A673 (cell line): ENCODE measurements at places on chromosomes 5 and 9. TPM values are rescaled to one million over a fixed set of nuclear protein-coding genes. Genes with fewer than 3 reads are reported as not detected.

GRCh38 chr5:142641711-142642110, 44.2 kb downstream of the FGF1 start:
- no peak overlapping the region for H3K4me3 ChIP-seq
- H3K27me3 ChIP-seq = no peaks in the 10 kb centered on the region
- DNase-seq = no peak
- peaks cover 36% of the 10 kb centered on the region for H3K4me1 ChIP-seq
- no peak overlapping the region for H3K27ac ChIP-seq
- no peaks in the 10 kb centered on the region for H3K36me3 ChIP-seq

GRCh38 chr9:70427161-70427945, 12.9 kb upstream of the KLF9 start:
- DNase-seq = no peak
- H3K4me1 ChIP-seq = no peaks in the 10 kb centered on the region
- H3K27ac ChIP-seq = no peak overlapping the region
- H3K4me3 ChIP-seq = no peak overlapping the region
- no peaks in the 10 kb centered on the region for H3K36me3 ChIP-seq

DNA sequence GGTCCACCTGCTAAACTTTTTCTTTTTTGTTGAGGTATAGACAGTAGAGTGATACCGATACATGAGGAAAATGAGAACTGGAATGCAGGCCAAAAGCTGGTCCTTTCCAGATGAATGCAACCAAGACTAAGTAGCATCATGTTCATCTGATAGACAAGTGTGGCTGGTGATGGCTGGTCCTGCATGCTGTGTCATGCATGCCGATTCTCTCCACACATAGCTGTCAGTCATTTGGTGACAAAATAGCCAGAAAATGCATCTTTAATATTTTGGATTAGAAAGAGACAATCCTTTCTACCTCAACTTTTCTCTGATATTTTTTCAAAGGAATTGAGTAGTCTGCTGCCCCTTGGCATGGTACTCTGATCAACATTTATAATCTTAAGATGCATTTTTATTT, 49.9 kb downstream of the ZSWIM6 start:
- H3K27me3 ChIP-seq = no peaks in the 10 kb centered on the region
- H3K27ac ChIP-seq = no peak overlapping the region
- no peak overlapping the region for H3K4me3 ChIP-seq

- DNase-seq = no peak
- no peaks in the 10 kb centered on the region for H3K36me3 ChIP-seq
- H3K27me3 ChIP-seq = no peaks in the 10 kb centered on the region
- no peaks in the 10 kb centered on the region for H3K4me1 ChIP-seq
- no peak overlapping the region for H3K27ac ChIP-seq
Measured at GRCh38 chr9:70656281-70656680, 241.8 kb upstream of the KLF9 start.

DNA sequence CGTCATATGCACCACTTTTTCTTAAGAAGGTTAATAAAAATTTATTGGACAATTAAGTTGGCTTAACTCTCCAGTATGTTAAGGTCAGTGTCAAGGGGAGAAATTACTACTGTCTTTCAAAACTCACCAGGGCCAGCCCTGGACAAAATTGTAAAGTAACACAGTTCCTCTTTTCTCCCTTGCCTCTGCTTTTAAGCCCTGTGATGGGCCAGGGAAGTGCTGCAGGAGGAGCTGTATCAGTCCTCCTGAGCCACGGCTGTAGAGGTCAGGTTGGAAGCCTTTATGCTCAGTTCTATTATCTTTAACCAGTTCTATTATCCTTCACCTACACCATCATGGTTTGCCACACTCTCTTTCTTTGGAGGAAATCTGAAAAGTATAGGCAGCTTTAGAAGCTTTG, 11.5 kb upstream of the PPP2R2B start:
- no peak for DNase-seq
- H3K27ac ChIP-seq = no peak overlapping the region
- H3K4me1 ChIP-seq = no peaks in the 10 kb centered on the region
- no peak overlapping the region for H3K4me3 ChIP-seq
- peaks cover 5% of the 10 kb centered on the region for H3K27me3 ChIP-seq

DNA sequence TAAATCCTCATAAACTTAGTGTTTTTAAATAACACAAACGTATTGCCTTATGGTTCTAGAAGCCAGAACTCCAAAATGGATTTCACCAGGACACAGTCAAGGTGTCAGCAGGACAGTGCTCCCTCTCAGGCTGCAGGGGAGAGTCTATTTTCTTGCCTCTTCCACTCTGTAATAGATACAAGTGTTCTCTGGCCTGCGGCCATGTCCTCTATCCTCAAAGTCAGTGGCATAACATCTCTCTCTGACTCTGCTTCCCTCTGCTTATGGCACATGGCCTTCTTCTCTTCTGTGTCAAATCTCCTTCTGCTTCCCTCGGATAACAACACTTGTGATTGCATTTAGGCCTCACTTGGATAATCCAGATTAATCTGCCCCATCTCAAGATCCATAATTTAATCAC, 129.4 kb upstream of the OR13F1 start:
- DNase-seq = no peak
- H3K4me3 ChIP-seq = no peak overlapping the region
- H3K4me1 ChIP-seq = no peaks in the 10 kb centered on the region
- no peaks in the 10 kb centered on the region for H3K27me3 ChIP-seq

DNA sequence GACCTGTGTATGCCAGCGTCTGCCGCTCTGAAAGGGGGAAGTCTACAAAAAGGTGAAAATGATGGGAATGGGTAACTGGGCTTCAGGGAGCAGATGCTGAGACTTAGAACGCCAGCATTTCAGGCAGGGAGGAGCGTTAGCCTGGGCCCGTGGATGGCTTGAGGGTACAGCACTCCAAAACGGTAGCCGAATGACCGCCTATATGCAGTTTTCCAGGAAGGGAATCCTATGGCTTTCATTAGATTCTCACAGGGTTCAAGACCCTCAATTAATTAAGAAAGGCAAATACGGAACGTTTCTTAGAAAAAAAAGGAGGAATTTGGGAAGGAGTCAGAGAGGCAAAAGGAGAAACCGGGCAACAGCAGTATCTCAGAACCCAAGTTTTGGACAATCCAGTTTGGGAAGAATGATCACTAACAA, 639 bp downstream of the AMACR start:
- H3K4me1 ChIP-seq = peaks cover 13% of the 10 kb centered on the region
- DNase-seq = no peak
- peak overlapping the region; percentile 77 for H3K4me3 ChIP-seq
- no peaks in the 10 kb centered on the region for H3K36me3 ChIP-seq

- no peaks in the 10 kb centered on the region for H3K36me3 ChIP-seq
- no peaks in the 10 kb centered on the region for H3K27me3 ChIP-seq
- no peak for DNase-seq
- H3K27ac ChIP-seq = no peak overlapping the region
- no peak overlapping the region for H3K4me3 ChIP-seq
Measured at GRCh38 chr9:8960254-8960653, 1160.7 kb upstream of the DMAC1 start.

DNA sequence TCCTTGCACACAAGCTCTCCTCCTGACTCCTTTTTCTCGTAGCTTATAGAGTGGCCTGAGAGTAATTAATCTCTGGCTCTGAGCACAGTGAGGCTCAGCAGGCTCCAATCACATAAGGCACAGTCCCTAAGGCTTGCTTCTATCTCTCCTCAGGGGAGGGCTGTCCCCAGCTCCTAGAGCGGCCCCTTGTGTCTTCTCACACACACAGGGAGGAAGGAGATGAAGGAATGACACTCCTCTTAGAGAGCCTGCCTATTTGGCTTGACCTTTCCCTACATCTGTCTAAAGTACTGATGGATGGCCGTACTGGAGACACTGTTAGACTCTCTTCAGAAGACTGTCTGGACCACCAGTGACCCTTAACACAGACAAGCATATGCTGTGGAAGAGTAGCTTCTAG, 12.9 kb downstream of the TAS2R1 start:
- no peaks in the 10 kb centered on the region for H3K27me3 ChIP-seq
- H3K27ac ChIP-seq = no peak overlapping the region
- no peak for DNase-seq
- H3K4me3 ChIP-seq = no peak overlapping the region

DNA sequence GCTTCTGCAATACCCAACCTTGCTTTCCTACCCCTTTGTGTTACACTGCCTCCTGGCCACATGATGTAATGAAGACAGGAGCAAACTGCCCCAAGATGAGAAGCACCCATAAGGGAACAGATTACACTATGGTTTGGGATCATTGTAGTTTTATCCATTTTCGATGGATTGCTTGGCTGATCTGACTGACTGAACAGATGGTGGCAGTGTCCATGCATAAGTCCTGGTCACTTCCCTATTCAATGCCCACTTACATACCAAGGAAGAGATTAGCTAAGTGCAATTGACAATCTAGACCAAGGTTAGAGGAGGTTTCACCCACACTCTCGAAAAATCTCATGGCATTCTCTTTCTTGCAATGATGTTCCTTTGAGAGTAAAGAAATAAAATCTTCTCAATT, 319.9 kb downstream of the RAB3C start:
- no peaks in the 10 kb centered on the region for H3K36me3 ChIP-seq
- H3K27me3 ChIP-seq = no peaks in the 10 kb centered on the region
- H3K27ac ChIP-seq = no peak overlapping the region
- no peak for DNase-seq

DNA sequence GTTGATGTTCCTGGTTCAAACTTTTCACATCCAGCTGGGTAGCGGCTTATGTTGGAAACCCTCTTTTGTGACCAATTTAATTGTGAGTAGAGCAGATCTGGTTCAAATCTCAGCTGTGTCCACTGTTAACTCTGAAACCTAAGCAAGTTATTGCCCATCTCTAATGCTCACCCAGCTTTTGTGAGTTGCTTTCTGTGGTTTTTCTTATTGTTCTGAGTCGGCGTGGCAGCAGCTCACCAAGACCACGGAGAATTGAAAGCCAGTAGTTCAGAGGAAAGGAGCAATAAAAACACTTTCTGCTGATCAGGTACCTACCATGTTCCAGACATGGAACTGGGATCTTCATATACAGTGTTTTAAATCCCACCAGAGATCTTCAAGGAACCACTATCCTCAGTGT, 114.4 kb downstream of the DOCK2 start:
- no peak for DNase-seq
- H3K36me3 ChIP-seq = no peaks in the 10 kb centered on the region
- H3K4me3 ChIP-seq = no peak overlapping the region
- H3K27ac ChIP-seq = no peak overlapping the region
- H3K27me3 ChIP-seq = no peaks in the 10 kb centered on the region

GRCh38 chr5:31270396-31270795, 76.9 kb downstream of the CDH6 start:
- DNase-seq = peak; percentile 61
- H3K4me1 ChIP-seq = peaks cover 11% of the 10 kb centered on the region
- H3K4me3 ChIP-seq = no peak overlapping the region
- no peaks in the 10 kb centered on the region for H3K27me3 ChIP-seq
- H3K27ac ChIP-seq = no peak overlapping the region
- no peaks in the 10 kb centered on the region for H3K36me3 ChIP-seq

DNA sequence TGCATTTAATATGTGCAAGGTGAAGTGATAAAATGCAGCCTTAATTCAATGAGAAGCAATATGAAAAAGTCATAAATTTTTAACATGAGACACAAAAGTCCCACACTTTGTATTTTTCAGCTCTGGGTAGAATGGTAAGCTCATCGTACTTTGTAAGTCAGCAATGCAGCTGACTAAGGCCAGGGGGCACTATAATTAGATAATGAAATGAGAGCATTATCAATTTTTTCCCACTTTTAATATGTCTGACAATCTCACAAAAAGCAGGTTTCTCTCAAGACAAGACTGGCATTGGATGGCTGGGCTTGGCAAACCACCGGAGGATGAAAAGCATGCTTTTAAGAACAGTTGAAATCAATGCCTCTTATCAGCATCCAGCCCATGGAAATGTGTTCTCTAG, 162.8 kb downstream of the FAM174A start:
- DNase-seq = no peak
- H3K36me3 ChIP-seq = no peaks in the 10 kb centered on the region
- no peak overlapping the region for H3K4me3 ChIP-seq
- H3K27me3 ChIP-seq = no peaks in the 10 kb centered on the region

DNA sequence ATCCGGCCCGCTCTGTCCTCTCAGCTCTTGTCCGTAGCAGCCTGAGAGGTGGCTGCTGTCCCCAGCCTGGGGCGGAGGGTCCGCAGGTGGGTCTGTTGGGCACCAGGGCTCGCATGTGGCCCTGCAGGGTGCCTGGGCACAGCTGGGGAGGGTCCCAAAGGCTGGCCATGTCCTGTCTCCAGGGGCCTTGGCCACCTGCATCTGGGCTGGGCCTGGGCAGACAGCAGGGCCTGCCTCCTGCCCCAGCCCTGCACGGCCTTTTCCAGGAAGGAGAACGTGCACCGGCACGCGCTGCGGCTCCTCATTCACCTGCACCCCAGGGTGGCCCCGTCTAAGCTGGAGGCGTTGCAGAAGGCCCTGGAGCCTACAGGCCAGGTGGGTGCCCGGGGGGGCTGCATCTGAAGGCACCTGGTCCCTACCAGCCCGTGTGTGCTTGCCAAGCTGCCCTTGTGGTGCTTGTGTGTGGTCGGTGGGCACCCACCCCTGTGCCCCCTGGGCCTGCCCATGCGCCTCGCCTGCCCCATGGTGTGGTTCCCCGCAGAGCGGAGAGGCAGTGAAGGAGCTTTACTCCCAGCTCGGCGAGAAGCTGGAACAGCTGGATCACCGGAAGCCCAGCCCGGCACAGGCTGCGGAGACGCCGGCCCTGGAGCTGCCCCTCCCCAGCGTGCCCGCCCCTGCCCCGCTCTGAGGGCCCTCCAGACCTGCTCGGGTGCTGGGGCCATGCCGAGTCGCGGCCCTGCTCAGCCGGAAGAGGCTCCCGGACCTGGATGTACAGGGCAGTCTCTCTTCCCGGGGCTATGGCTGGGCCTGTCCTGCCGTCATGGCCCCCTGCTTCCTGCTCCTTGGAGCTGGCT, 5.1 kb upstream of the TOR4A start:
- H3K36me3 ChIP-seq = peaks cover 16% of the 10 kb centered on the region
- peaks cover 13% of the 10 kb centered on the region for H3K4me1 ChIP-seq
- DNase-seq = no peak
- no peak overlapping the region for H3K27ac ChIP-seq

GRCh38 chr9:129695870-129696269, 30.4 kb downstream of the PRRX2 start:
- no peaks in the 10 kb centered on the region for H3K36me3 ChIP-seq
- no peak overlapping the region for H3K4me3 ChIP-seq
- no peaks in the 10 kb centered on the region for H3K27me3 ChIP-seq
- DNase-seq = no peak

DNA sequence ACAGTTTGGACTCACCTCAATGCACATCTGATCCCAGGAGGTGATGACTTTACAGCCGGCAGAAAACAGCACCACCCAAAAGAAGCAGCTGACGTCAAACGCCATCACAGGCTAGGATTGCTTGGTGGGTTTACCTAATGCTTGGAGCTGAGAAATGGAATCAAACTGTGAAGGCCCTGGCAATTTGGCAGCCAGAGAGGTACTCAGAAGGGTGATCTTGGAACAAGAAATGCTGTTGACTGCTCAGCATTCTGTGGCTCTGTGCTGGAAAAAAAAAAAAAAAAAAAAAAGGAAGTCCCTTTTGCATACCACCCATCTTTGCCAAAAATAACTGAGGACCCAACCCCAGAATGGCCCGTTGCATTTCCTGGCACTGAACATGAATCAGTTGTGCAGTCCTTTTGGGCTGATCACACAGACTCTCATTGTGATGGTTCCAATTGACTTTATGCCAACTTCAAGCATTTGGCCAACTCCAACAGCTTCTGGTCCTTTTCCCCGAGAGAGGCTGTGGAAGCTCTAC, at the start of gene CD180:
Gene CD180 (minus strand): TSS at position 263 of the 523 bp plus-strand sequence. CDS start 158 bp downstream, at position 105.
- H3K4me3 ChIP-seq = no peak within 1 kb of the TSS
- no peaks in the 10 kb centered on the region for H3K4me1 ChIP-seq
- no peaks in the 10 kb centered on the region for H3K36me3 ChIP-seq
- H3K27me3 ChIP-seq = no peaks in the 10 kb centered on the region
- no peak for DNase-seq

PAPPA gene
- total RNA-seq = 44.0 and 47.4 TPM in 2 replicates

MOCS2 gene
- total RNA-seq = 38.9 and 41.7 TPM in 2 replicates

TAF1L gene
- total RNA-seq = not detected in 2 replicates

IFNE gene
- total RNA-seq = not detected in 2 replicates

FLT4 gene
- total RNA-seq = 8.6 and 10.1 TPM in 2 replicates

ORM2 gene
- total RNA-seq = not detected in 2 replicates

DENND1A gene
- 12.0 and 16.7 TPM in 2 replicates for total RNA-seq

ECSCR gene
- 1.1 and 1.6 TPM in 2 replicates for total RNA-seq
